H54 (cell line): ENCODE measurements at places on chromosomes 7 and 10.

DNA sequence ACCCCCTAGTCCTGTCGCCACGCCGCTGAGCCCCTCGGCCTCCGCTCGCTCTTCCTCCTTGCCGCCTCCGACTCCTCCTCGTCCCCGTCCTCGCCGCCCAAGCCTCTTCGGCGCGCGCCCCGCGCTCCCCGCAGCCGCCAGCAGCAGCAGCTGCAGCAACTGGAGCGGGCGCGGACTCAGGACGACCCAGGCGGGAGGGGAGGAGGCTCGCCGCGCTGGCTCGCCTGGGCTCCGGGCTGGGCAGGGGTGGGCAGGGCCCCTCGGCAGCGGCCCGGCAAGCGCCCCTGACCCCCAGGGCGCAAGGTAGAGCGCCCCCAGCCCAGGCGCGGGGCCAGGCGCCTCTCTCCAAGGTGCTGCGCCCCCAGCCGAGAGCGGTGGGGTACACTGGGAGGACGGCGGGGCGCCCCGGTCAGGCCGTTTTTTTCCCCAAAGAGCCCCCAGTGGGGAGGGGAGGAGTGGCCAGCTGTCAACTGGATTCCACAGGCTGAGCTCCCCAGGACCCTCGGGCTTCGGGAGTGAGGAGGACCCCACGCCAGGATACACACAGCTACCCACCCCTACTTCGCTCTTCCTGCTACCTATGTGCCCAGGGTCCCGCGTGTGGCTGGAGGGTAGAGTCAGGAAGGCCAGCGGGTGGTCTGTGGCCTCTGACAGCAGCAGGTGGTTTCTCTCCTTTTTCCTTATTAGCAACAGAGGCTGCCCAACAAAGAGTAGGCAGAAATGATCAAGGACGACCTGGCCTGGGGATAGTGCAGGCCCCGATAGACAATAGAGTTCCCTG is 903 bp upstream of the KCNMA1 start:
- peak; percentile 77 for DNase-seq

- DNase-seq, result peak; percentile 72
Measured at GRCh38 chr10:88243836-88244730, 339.0 kb downstream of the RNLS start.

- DNase-seq, result no peak
Measured at GRCh38 chr7:102248456-102249395, 37.9 kb upstream of the SH2B2 start.

DNA sequence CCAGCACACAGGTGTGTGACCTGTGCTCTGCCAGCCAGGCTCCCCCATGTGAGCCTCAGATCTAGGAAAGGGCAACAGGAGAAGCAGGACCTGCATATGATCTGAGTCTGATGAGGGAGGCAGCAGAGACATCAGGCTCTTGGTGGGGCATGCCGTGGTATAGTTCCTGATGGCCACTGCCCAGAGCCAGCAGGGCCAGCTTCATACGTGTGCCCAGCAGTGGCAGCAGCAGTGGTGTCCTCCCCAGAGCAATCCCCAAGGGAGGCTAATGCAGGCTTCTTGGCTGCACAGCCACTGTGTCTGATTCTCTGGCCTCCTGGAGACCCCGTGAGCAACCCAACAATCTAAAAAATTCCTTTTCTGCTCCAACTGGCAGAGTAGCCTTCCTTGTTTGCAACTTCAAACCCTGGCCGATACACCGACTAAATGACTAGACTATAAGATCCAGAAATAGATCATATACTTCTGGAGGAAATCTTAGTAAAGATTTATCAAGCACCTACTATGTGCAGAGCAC is 230.6 kb upstream of the ZMIZ1 start:
- DNase-seq, result no peak

GRCh38 chr10:103439776-103440175 is 12.4 kb downstream of the CALHM2 start:
- no peak for DNase-seq

GRCh38 chr7:46927131-46927810 is 654.6 kb downstream of the TNS3 start:
- no peak for DNase-seq

GRCh38 chr7:108660465-108660864 is 90.8 kb downstream of the DNAJB9 start:
- no peak for DNase-seq

DNA sequence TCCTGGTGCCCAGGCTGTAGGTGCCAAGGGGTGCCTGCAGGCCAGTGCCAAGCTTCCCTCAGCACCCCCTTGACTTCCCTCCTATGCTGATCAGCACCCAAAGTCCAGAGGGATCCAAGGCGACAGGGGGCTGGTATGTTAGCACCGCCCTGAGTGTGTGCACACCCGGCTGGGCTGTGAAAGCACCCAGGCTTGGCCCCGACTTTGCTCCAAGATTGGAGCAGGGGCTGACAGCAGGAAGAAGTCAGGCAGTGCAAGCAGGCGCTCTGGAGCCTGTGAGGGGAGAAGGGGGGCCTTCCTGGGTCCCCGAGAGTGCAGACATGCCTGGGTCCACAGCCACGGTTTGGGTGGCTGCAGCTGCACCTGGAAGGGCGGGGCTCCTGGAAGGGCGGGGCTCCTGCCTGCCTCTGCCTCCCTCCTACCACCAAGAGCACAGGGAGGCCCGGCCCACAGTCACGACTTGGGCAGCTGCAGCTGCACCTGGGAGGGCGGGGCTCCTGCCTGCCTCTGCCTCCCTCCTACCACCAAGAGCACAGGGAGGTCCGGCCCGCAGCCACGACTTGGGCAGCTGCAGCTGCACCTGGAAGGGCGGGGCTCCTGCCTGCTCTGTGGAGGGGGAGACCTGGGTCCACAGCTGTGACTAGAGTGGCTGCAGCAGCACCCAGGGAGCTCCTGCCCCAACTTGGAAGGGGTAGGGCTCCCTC is 30.2 kb upstream of the ZMYND11 start:
- DNase-seq, result no peak

DNA sequence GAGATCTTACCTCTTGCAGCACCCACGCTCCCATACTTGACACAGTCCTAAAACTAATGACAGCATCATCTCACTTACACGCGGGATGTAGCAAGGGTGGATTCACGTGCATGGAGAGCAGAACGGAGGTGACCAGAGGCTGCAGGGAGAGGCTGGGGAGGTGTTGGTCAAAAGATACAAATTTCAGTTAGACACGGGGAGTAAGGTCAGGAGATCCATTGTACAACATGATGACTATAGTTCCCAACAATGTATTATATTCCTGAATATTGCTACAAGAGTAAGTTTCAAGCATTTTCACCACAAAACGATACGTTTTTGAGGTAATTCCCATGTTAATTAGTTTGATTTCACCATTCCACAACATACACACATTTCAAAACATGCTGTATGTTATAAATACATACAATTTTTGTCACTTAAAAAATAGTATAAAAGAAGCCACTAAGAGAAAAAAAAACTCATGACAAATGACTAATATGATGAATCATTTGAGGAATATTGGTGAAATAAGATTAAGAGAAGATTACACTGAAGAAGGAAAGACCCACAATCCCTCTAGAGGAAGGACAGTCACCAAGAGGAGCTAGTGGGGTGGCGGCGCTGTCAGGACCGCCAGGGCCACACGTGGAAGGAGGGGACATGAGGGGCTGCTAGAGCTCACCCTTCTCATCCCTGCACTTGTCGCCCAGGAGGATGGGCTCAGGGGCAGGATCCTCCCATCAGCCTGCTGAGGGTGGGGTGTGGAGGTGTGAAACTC is 49.4 kb upstream of the EGFR start:
- DNase-seq, result peak; percentile 59

DNA sequence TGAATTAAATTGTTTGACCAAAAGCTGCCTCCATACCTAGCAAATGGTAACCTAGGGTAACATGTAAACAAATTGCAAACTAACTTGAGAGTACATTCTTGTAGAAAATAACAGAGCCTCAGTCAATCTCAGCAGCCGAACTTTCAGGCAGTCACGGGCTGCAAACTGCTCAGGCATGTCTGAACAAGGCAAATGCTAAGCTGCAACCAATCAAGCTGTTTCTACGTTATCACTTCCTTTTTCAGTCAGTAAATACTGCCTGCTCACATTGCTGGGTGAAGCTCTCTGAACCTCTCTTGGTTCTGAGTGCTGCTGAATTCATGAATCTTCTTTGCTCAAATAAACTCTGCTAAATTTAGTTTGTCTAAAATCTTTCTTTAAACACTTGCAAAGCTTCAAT is 1212.4 kb downstream of the SORCS1 start:
- no peak for DNase-seq

DNA sequence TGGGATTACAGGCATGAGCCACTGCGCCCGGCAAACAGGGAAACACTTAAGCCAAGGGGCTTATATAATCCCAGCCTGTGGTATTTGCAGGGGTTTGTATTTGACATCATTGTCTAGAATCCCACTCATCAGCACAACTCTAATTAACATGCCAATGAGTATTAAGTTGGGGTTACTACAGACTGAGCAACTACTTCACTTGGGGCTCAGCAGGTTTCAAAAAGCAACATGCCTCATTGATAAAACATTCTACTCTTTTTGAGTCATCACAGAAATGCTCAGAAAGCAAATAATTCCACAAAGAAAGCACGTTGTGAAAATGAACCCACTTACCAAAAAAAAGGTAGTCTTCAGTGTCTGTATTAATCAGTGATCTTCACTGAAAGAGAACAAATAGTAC is 236.9 kb upstream of the CELF2 start:
- DNase-seq, result no peak

GRCh38 chr10:128064970-128065580 is 61.1 kb downstream of the MKI67 start:
- no peak for DNase-seq

DNA sequence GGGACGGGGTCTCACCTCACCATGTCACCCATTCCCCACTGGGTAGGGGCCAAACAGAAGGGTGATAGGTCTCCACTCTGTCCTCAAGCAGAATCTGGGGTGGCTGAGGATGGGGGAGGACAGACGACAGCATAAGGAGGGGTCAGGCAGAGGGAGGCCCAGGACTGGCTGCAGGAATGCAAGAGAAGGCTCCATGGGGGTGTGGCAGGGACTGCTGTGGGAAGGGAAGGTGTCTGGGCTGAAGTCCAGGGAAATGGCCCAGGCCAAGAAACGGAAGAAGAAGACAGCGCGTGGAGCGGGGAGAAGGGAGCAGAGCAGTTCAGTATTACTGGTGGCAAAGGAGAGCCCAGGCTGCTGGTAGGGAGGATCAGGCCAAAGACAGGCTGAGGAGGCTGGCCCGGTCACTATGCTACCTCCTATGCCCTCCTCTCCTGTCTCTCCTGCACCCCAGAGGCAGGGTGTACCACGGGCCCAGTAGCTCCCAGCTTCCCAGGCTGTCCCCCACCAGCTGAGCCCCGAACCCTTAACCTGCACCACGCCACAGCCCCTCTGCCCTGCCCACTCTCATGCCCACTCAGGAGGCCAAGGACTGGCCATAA is 60.9 kb downstream of the GRB10 start:
- DNase-seq, result no peak

GRCh38 chr7:137547485-137547884 is 204.0 kb upstream of the PTN start:
- DNase-seq, result no peak

GRCh38 chr10:4437061-4437460 is 388.9 kb upstream of the AKR1E2 start:
- DNase-seq, result no peak

DNA sequence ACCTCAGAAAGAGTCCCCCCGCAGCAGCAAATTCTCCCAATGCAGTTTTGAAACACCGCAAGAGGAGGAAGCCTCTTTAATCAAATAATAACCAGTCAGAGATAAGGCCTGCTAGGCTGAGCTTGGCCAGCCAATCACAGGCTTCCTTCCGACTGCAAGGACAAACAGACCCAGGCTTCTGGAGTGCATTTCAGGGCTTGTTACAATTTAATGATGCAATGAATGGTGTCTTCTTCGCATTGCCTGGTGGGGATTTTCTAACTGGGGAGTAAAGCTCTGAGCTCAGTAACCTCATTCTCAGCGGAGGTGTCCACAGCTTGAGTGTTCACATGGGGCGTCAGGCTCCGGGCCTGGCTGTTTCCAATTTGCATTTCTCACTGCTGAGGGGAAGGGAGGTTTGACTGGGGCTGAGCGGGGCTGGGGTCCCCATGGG is 31.8 kb upstream of the GPAM start:
- no peak for DNase-seq

GRCh38 chr7:38727184-38727940 is 96.2 kb upstream of the AMPH start:
- DNase-seq, result no peak

GRCh38 chr7:35699796-35700305 is 4.9 kb upstream of the HERPUD2 start:
- no peak for DNase-seq

DNA sequence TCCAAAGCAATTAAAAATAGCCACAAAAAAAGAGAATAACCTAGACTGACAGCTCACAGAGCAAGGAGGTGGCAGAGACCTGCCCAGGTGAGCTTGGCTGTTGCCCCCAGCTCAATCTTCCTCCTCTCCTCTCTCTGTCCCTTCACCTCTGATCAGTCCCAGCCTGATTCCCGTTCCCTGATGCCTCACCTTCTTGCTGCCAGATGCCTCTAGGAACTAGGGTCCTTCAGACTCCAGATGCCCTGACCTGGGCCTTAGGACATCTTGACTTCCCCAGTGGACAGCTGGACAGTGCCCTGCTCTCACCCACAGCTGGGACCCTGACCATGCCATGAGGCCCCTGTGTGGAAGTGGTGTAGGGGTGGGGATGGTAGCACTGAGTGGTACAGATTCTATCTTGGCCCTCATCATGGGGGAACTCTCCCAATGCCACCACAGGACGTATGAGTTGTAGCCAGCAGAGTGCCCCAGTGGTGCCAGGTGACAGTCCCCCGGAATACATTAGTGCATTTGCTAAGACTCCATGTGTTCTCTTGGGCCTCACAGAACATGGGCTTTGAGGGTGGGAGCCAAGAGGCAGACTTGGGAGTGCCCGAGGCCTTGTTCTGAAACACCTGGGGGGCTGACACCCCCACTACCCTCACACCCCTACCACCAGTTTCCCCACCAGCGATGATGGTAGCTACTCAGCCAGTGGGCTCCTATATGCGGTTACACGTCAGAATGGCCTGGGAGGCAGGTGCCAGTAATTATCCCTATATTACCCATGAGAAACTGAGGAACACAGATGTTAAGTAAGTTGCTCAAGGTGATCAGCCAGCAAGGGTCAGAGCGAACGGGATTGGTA is 2.0 kb downstream of the DEPP1 start:
- DNase-seq, result no peak

DNA sequence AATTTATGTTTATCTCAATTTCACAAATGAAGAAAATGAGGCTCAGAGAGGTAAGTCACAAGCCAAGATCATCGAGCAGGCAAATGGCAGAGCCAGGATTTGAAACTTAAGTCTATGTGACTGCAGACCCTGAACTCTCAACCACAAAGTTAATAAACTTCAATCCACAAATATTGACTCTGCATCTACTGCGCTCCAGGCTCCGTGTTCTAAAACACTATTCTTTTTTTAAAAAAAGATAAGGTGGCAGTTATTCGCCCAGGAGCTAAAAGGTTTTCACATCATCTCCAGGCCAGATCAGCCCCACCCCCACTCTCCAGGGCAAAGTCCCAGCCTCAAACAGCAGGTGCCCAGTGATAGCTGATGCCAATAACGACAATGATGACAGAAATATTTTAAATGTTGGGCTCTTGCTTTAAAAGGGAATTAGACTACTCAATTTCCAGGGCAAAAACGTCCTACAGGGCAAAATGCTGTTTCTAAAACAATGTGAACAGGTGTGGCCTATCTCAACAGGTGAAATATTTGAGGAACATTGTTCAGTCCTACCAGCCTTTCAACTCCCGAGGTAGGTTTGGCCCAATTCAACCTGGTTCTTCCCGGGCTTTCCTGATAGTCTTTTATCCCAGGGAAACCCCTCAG is 85.2 kb downstream of the SORBS1 start:
- DNase-seq, result no peak
